ENCODE measurements at places on chromosomes 7 and 10.

DNA sequence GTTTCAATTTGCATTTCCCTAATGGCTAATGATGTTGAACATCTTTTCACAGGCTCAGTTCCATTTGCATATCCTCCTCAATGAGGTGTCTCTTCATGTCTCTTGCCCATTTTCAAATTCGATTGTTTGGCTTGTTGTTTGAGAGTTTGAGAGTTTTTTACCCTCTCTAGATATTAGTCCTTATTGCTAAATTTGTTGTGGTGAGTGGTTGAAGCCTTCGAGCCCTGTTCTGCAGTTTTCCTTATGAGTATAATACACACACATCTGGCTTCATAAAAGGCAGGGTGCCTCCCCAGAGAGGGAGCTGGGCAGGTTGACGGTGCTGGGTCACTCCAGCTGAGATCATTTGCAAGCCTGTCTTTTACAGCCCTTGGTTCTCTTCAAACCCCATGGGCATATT lies 65.1 kb downstream of the RGS10 start:
- no peak for DNase-seq

GRCh38 chr7:117479225-117480054 lies at the start of gene CFTR:
Gene CFTR, plus strand, starts transcription at chr7:117480025. Its CDS starts 70 bp downstream, at chr7:117480095.
- DNase-seq = no peak

- no peak for DNase-seq
Measured at GRCh38 chr7:104679085-104679484, 334.9 kb upstream of the KMT2E start.

GRCh38 chr7:42120191-42120590 lies 116.8 kb downstream of the GLI3 start:
- no peak for DNase-seq

DNA sequence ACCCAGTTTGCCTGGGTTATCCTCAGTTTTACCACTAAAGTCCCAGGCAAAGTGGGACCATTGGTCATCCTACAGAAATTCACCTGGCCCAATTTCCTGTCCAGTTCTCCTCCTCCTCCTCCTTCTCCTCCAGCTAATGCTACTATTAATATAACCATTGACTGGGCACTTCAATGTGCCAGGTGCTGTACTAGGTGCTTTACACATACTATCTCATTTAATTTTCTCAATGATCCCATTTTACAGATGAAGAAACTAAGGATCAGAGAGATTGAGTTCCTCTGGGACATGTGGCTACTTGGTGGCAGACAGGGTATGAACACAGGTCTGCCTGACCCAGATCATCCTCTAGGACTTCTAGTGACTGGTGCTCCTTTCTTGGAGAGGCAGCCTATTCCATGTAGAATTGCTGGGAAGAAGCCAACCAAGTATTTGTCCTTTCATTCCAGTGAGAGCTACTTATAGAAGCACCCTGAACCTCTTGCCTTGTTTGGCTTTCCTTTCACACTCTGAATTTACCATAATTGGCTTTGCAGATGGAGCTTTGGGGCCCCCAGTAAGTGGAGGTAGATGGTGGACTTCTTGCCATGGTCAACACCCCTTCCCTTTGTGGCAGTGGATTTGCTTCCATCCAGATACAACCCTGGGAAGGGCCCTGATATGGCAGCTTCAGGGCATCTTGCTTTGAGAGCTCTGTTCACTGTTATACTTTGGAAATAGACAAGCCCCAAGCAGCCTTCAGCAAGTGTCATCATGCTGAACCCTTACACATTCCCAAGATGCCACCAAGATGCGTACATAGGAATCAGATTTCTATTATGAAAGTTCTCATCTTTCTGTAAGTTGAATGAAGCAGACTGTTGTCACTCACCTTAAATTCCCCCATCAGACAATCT lies 78.7 kb downstream of the MYOF start:
- no peak for DNase-seq

DNA sequence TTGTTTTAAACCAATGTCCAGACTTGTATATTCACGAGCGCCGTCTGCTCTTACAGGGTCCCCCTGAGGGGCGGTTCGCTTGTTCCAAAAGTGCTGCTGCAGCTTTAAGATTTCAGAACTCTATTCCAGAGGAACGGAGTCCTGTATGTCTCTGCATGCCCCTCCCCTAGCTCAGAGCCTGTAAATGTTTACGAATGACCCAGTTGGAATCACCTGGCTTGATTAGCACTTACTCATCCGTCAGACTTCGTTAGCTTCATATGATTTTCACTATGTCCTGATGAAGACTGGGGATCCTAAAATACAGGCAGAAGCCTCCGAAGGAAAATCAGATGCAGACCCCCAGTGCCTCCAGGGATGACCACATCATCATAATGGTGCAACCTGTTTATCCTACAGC lies 4.5 kb upstream of the CHST15 start:
- DNase-seq = no peak

DNA sequence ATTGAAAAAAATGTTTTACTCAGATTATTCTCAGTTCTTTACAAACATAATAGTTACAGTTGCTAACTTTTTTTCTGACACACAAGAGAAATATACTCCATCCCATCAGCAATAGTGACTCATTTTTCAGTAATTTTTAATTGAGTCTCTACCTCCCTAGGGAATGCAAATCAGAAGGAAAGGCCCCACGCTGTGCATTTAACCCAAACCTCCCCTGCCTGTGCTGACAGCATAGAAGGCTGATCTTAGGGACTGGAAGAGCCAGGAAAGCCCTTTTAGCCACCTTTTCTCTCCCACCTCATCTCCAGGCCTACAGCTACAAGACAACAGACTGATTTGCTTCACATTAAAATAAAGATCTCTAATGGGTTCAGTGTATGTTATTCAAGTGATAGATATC lies 24.7 kb upstream of the PIK3CG start:
- DNase-seq = peak; percentile 52

- no peak for DNase-seq
Measured at GRCh38 chr10:124086787-124087671, 6.4 kb downstream of the CHST15 start.

DNA sequence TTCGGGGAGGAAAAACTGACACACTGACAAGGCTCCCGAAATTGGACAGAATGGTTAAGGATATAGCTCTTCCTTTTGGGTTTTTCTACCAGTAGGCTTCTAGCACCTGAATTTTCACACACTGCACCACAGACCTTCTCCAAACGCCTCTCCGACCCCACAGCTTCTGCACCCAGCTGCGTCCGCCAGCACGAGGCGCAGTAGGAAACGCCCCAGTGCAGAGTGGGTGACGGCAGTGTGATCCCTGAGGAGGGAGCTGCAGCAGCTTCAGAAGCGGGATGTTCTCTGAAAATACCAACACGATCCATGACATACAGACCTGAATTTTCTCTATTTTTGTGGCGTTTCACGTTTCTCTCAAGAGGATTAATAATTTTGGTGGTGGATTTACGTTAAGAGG lies 25.9 kb downstream of the HSPB1 start:
- DNase-seq = no peak

- no peak for DNase-seq
Measured at GRCh38 chr10:51371743-51372142, 297.5 kb downstream of the PRKG1 start.

- DNase-seq = no peak
Measured at GRCh38 chr7:127870231-127870907, 160.9 kb downstream of the LRRC4 start.

DNA sequence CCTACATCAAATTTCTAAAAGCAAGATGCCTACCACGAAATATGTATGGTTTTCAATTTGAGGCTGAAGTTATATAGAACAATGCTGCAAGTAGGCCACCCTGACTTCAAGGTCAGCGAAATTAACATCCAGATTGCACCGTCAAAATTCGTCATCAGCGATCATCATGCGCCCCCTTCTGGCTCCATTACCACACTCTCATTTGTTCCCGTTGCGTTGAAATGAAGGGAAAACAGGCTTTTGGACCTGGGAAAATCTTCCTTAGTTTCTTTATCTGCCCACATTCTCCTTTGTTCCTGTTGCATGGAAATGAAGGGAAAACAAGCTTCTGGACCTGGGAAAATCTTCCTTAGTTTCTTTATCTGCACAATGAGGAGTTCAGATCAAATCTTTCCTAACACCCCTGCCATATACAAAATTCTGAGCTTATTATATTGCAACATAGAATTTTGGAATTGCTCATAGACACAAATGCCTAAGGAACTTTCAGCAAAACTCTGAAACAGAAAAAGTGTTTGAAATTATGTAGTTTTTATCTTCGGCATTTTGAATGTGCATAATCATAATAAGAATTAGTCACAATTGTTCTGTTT lies 98.2 kb upstream of the PRKCQ start:
- no peak for DNase-seq

All from HS-5 (cell line).